Retinal pigment epithelial cell (primary cell): ENCODE measurements at places on chromosomes 1 and 21.

DNA sequence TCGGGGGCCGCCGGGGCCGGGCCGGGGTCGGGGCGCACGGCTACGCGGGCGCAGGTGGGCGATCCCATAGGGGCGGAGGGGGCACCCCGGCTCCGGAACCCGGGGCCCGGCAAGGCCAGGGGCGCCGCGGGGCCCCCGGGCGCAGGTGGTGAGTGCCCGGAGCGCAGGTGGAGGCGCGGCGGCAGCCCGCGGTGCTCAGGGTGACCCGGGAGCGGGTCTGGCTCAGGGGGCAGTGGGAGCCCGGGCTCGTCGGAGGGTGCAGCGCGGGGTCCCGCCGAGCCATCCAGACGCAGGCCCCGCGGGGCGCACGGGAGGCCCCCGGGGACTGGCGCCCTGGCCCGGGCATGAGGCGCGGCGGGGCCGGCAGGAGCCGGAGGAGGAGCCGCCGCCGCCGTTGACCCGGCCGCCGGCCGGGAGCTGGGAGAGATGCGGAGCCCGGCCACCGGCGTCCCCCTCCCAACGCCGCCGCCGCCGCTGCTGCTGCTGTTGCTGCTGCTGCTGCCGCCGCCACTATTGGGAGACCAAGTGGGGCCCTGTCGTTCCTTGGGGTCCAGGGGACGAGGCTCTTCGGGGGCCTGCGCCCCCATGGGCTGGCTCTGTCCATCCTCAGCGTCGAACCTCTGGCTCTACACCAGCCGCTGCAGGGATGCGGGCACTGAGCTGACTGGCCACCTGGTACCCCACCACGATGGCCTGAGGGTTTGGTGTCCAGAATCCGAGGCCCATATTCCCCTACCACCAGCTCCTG, 489 bp downstream of the CELSR2 start:
- DNase-seq = no peak

GRCh38 chr1:20551161-20551560, 1.2 kb upstream of the FAM43B start:
- DNase-seq = no peak

DNA sequence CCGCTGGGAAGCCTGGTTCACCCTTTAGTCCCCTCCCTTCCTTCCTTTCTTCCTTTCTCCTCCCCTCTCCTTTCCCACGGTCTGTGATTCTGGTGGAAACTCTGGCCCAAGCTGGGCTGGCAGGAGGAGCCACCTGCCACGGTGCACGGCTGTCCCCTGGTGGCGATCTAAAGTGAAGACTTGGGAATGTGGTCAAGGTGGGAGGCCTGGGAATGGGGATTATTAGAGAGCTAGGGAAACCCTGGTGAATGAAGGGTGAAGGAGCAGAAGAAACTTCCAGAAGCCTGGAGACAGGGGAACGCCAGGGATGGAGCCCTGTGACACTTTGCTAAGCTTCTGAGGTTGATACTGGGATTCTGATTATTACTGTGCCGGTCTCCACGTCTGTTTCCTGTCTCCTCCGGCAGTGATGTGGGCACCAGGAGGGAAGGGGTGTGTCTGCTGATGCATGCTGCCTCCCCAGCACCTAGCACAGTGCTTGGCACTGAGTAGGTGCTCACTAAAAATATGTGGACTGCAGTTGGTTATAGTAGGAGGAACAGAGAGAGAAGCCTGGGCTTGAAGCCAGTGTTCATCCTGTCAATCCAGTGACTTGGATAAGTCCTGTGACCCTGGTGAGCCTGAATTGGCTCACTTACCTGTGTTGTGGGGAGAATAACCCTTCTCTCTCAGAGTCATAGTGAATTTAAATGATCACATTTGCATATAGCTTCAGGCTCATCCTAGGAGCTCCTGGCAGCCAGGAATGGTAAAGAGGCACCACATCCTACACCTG, 71.2 kb upstream of the NBPF3 start:
- peak; percentile 29 for DNase-seq

- no peak for DNase-seq
Observed at GRCh38 chr1:1672181-1672965, 13.6 kb upstream of the CDK11B start.

DNA sequence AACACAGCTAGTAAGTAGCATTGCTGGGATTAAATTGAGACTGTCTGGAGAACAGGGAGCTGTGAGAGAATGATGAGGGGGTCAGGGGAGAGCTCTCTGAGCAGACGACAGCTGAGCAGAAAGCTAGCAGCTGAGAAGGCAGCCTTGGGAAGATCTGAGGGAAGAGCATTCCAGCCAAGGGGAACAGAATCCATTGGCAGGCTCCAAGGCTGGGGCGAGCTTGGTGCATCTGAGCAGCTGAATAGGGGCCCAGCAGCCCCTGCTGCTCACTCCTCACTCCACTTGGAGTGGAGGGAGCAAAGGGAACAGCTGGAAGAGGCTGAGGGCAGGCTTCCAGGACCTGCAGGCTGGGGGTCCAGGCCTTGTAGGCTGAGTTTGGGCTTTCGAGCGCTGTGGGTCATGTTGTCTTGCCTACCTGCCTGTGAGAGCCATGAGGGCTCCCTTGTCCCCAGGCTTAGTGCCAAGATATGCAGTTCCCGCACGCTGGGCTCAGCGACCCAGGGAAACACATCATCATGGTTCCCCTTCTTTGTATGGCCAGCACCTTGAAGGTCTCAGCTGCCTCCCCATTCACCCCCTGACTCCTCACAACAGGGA, 10.5 kb downstream of the ACOT11 start:
- no peak for DNase-seq
